Stimulated activated CD4-positive, alpha-beta T cell treated with anti-CD3 and anti-CD28 coated beads, Interleukin-15, amount 100 ng/mL, for 48 hours (primary cell): ENCODE measurements at places on chromosomes 7 and 10.
A peak's percentile ranks its signal among the peaks of the same experiment; 100 is the strongest.

DNA sequence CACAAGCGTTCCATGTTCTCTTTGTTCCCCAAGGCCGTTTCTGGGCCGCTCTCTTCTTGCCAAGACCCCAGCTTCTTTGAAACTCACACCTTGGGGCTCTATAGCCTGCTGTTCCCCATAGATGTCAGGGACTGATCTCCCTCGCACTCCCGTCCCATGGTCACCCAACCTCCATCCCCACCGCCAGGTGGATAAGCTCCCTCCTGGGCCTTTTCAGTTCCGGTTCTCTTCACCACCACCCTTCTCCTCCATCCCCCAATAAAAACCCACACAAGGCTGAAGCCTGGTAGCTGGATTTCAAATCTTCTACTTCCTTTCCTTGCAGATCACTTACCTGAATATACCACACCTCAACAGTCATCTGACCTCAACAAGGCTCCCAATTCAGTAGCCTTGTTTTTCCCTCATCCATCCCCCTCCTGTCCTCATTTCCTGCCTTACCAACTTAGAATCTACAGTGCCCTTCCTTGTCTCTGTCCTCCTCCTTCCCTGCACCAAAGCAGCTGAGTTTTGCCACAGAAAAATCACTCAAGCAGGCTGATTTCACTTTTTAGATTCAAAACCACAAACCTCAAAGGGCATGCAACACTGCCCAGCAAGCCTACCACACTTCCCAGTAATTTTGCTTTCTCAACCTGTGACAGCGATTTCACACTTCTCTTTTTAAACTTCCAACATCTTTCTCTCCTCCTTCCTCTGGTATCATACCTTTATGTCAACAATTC lies 7.7 kb downstream of the SLC37A3 start:
- DNase-seq = no peak

- DNase-seq = no peak
Measured at GRCh38 chr10:121580276-121581116, 17.7 kb downstream of the FGFR2 start.

DNA sequence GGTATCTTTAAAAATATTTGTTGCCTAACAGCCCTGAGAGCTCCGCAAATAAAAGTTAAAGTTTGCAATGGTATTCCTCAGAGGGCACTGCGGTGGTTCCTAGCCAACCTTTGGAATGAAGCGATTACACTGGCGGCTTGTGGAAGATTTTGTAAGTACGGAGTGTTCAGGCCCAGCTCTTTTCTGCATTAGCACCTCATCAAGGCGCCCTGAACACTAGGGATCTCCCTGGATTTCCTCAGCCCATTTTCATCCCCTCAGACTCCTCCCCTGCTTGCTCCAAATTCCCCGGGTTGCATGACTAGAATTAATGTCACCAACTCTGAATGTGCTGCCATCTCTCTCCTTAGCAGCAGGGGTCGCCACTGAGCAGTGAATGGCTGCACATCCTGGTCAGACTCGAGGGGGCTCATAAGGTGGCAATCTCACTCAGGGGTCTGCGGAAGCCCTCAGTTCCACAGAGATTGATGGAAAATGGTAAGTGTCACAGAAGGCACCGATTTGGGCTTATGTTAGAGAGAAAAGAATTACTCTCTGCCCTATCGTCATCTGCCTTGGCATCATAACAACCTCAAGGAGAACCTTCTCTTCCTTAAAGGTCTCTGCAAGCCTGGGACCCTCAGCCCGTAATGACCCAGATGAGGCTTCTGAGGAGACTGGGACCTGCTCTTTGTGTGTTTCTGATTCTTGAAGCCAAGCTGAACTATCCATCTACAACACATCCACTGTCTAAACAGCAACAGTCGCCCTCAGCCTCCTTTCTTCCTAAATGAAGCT lies 262.8 kb upstream of the AOAH start:
- peak; percentile 62 for DNase-seq

DNA sequence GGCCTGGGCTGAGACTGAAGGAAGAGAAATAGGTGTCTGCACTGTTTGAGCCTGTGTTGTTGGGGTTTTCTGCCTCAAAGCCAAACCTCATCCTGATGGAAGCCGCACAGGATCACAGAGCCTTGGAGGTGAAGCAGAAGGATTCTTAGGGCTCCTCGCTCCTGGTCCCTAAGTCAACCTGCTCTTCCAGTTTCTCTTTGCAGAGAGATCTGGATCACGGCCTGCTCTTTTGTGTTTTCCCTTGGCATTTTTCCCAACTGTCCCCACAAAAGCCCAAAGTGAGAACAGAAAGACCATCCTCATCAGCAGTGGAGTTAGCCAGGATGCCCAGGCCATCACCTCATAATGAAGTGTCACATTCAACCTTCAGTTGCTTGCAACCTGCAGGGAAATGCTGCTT lies 20.3 kb upstream of the PPIA start:
- no peak for DNase-seq

DNA sequence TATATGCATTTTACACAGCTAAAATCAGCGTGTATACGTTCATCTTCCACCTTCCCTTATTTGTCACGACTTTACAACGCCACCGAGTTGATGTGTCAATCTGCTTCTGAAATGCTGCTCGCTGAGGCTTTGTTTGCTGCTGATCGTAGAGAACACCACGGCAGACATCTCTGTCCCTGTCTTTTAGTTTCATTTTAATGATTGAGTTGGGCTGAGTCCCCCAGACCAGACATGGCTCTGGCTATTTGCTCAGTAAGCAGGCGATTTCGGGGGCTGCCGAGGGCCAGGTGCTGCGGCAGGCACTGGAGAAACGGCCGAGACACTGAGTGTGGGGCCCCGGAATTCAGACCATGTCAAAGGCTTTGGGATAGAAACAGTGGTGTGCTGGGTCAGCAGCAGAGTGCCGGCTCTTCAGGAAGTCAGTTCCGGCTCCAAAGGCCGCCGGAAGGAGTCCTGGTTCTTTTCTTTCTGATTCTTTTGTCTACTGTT lies 5.0 kb downstream of the LRRC27 start:
- no peak for DNase-seq

DNA sequence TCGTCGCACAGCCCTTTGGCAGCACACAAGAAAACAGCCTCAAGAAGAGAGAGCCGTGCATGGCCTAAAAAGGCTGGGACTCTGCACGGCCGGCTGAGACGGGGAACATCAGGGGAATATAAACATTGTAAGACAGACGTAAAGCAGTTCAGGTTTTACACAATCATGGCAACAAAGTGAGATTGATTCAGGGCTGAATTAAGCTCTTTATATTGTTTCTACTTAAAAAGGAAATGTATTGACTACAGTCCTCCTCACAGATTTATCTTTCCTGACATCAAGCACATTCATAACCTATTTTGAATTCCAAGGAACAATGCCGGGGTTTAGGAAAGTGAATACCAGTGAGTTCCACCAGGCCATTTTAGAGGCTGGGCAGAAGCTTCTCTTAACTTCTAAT lies 25.2 kb downstream of the SORBS1 start:
- DNase-seq = no peak

DNA sequence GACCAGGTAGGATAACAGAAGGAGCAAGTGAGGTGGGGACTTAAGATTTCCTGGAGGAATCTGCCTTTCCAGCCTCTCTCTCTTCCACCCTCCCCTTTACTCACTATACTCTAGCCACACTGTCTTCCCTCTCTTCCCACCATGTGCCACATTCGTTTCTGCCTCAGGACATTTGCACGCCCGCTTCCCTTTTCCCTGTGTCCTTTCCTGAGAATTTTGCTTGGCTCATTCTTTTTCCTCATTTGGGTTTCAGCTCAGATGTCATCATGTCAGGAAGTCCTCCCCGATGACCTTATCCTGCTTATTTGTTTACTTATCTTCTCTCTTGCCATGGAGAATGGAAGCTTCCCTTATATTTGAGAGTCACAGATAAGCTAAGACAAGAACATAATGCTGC lies 363.8 kb downstream of the PRPF18 start:
- no peak for DNase-seq

GRCh38 chr10:110216942-110217661 lies 9.7 kb downstream of the MXI1 start:
- DNase-seq = no peak

DNA sequence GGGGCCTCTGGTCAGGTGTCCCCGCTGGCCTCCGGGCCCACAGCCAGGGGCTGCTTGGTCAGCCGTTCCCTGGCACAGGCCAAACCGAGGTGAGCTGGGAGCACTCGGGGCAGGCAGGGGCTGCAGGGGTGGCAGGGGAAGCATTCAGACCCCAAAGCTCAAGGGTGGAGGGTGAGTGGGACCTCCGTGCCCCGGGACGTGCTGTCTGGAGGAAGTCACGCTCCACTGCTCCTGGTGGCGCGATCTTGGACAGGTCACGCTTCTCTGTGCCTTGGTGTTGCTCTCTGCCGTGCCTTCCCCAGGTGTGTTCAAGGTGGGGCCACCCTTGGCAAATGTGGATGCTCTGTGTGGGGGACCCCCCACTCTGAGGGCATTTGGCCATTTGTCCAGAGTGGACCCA lies 24.6 kb upstream of the ELFN1 start:
- no peak for DNase-seq

DNA sequence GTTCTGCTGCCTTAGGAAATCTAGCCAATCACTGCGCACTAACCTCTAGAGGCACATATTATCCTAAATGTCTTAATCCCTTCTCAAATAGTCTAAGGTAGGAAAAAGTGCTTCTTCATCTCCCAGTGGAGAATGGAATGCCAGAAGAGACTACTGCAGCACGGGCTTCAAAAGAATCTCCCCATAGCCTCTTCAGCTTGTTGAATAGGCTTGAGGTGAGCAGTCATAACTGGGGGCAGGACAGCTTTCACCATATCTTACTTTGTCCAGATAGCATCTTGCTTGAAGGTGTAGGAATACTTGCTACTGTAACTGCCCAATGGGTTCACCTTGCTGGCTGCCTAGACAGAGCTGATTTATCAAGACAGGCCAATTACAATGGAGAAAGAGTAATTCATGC lies 88.8 kb downstream of the MBL2 start:
- DNase-seq = no peak

- no peak for DNase-seq
Measured at GRCh38 chr7:138546064-138546619, 86.1 kb downstream of the TRIM24 start.

DNA sequence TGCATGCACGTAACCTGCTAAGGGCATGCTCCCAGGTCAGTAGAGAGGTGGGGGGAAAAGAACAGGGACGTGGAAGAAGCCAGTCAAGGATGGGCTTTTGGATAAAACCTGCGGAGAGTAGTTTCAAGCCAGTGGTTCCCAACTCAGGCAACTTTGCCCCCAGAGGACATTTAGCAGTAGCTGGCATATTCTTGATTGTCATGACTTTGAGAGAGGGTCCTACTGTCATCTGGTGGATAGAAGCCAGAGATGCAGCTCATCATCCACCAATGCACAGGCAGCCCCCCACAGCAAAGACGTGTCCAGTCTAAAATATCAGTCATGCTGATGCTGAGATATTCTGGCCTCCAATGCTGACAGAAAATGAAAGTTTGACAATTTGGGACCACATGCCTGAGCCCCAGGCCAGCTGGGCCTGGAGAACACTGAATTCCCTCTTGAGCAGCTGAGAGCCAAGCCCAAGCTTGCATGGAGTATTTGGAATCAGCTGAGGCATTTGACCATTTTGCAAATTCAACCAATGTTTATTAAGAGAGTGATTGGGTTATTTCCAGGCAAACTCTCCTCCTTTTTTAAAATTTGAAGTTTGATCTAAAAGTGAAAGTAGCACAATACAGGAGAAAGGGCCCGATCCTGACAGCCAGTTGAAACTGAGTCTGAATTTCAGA lies 110.0 kb upstream of the C7orf33 start:
- no peak for DNase-seq

DNA sequence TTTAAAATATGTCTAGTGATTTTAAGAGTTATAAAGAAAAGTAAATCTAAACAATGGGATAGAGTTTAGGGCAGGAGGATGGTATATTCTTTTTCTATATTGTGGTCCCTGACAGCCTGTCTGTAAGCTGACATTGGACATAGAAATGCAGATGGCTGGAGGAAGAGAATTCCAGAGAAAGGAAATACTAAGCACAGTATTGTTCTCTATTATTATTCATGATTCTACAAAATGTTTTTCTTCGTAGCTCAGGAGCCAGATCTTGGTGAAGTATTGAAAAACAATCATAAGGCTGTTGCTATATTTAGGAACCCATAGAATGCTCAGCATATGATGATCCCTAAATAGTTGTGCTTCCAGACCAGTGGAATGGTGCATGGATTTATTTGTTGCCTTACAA lies 117.0 kb upstream of the FAM3C start:
- DNase-seq = no peak

DNA sequence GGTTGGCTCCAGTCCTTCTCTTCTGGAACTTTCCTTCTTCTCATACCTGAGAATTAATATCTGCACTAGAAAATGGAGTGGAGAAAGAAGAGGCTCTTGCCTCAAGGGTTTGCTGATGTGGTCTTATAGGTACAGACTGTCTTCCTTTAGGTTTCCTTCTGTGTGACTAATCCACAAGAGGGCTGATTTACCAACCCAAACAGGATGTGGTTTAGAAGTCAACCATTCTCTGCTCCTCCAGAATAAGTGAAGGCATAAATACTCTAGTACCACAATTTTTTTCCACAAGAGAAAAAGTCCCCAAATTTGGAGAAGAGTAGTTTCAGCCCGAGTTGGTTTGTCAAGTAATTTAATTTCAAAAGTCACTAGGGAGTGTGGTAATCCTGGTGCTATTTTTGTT lies 85.8 kb downstream of the NRP1 start:
- DNase-seq = no peak

DNA sequence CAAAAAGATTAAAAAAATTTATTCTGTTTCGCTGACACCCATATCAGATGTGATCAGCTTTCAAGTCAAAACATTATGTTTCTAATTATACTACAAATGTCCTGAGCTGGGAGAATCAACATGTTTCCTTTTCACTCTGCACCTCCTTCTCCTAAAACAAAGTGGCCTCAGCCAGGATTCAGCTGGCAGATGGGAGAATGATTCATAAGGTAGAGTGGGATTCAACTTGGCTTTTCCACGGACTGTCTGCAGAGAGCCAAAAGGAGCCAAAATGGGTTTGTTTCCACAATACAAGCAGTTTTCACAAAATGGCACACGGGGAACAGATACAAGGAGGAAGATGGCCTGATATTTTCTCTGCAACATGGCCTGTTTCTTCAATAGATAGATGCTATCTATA lies 376.5 kb upstream of the PRKCQ start:
- DNase-seq = no peak

DNA sequence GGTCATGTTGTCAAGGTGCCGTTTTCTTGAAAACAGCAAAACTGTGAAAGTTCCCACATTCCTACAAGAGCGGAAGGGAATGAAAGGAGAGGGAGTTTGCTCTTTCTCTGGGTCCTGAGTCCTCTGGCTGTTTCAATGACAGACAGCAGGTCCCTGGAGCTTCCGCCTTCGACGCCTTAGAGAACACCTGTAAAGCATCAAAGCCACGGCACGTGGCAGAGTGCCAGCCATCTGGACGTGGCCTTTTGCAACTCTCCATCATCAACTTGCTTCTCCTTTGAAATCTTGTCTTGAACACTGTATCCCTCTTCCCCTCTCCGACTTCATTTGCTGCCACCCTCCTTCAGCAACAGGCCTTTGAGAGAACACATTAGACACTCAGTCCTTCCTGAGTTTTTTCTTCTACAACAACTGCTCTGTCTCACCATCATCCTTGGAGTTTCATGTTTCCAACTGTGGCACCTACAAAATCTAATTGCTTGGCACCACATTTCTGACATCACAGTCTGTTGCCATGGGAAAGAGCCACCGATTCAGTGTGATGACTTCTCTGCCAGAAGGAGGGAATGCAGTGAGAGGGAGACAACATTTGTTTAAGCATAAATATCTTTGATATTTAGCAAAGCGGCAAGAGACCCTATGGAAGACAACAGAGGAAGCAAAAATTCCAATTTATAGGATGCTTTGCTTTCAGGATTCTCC lies 204.9 kb upstream of the PTER start:
- no peak for DNase-seq

- no peak for DNase-seq
Measured at GRCh38 chr10:60803433-60803832, 25.2 kb downstream of the CDK1 start.

- peak; percentile 32 for DNase-seq
Measured at GRCh38 chr7:137626469-137627067, 220.2 kb downstream of the DGKI start.
